ENCODE measurements at places on chromosomes 16 and 17. TPM values are rescaled to one million over a fixed set of nuclear protein-coding genes. Genes with fewer than 3 reads are reported as not detected.

The PRRT2 gene
- total RNA-seq = 2.6 TPM

The ITGAL gene
- 226 TPM for total RNA-seq

The PLA2G10 gene
- total RNA-seq = not detected

The TSNAXIP1 gene
- 0.77 TPM for total RNA-seq

The AANAT gene
- not detected for total RNA-seq

GRCh38 chr17:5558815-5559785, 25.2 kb downstream of the NLRP1 start:
- DNase-seq = no peak
- H3K27me3 ChIP-seq = no peaks in the 10 kb centered on the region
- no peak overlapping the region for H3K4me3 ChIP-seq
- H3K4me1 ChIP-seq = peaks cover 26% of the 10 kb centered on the region
- H3K36me3 ChIP-seq = peaks cover 27% of the 10 kb centered on the region

DNA sequence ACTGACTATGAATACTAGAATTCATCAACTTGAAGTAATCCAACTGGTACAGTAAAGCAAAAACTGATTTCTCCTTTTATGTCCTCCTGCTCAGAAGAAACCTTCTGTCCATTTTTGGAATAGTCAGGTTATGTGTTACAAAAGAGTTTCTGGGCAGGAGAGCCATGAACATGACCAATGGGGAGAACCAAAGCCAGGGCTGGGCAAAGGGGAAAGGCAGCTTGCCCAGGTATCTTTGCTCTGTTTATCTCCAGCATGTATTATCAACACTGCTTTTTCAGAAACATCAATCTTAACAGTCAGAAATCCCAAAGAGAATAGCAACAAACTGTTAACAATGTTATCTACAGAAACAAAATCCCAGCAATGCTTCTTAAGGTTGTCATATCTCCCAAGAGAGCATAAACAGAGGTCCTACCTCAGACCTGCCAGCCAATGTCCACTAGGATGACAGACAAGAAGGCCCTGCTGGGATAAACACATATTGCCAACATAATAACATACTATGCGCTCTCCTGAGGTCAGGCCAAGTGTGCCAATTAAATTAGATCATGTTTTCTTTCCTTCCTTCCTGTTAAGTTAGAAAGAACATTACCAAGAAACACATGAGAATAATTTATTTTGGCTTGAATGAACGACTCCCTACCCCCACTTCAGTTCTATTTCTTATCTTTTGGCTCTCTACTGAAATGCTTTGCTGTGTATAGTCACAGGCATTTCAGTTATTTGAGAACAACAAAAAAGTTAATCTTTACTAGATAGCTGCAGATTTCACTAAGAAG, 28.0 kb downstream of the BLMH start:
- H3K27ac ChIP-seq = no peak overlapping the region
- peaks cover 40% of the 10 kb centered on the region for H3K36me3 ChIP-seq
- H3K4me1 ChIP-seq = no peaks in the 10 kb centered on the region
- H3K4me3 ChIP-seq = no peak overlapping the region
- H3K27me3 ChIP-seq = no peaks in the 10 kb centered on the region
- DNase-seq = no peak

DNA sequence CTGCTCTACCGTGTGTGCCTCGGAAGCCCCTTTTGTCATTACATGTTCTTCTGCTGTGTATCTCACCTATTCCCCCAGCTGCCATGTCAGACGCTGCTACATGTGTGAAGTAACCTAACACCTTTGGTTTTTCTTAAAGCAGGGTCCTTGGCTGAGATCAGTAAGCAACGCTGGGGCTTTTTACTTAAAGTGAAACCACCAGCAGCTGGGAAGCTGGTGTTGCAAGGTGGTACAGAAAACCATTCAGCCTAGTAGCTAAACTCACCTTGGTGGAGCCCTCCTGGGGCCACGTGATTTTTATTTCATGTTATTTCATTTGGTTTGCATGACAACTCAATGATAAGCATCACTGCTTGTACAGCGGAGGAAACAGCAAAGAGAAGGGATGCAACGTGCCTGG, 62.6 kb downstream of the PLCG2 start:
- H3K4me3 ChIP-seq = no peak overlapping the region
- H3K27me3 ChIP-seq = peaks cover 8% of the 10 kb centered on the region
- H3K27ac ChIP-seq = no peak overlapping the region
- H3K4me1 ChIP-seq = no peaks in the 10 kb centered on the region
- no peaks in the 10 kb centered on the region for H3K36me3 ChIP-seq

DNA sequence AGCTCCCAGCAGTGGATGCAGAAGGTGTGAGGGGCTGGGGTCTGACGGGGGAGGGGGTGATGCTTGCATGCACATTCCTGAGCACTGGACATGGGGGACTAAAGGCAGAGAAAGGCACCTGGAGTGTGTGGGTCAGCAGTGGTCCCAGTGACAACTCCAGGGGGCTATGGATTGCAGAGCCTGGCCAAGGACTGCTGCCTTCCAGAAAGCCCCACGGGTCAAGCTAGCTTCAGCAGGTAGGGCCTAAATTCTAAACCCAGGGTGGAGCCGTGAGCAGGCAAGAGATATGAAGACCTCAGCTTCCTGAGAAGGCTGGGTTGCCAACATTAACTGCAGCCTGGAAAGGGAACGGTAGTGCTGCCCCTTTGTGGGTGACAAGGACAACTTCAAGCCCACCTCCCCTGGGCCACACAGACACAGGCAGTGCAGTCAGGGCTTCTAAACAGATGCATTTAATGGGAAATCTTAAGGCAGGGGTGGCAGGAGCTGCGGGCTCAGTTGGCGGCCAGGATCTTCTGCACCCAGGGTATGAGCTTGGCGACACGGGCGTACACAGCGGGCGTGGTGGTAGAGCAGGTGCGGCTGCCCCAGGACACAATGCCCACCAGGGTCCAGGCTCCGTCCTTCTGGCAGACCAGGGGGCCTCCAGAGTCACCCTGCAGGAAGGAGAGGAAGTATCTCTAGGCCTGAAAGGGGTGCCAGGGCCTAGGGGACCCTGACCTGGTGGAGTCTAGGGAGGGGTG, 3.1 kb downstream of the CTRB2 start:
- no peaks in the 10 kb centered on the region for H3K27me3 ChIP-seq
- H3K27ac ChIP-seq = no peak overlapping the region
- no peak for DNase-seq
- no peak overlapping the region for H3K4me3 ChIP-seq

- H3K4me3 ChIP-seq = no peak overlapping the region
- no peaks in the 10 kb centered on the region for H3K4me1 ChIP-seq
- H3K27ac ChIP-seq = no peak overlapping the region
- no peak for DNase-seq
- H3K36me3 ChIP-seq = peaks cover 28% of the 10 kb centered on the region
Observed at GRCh38 chr16:69003500-69003899, 102.0 kb upstream of the HAS3 start.

GRCh38 chr16:85124636-85125346, 12.5 kb upstream of the CIBAR2 start:
- H3K4me3 ChIP-seq = no peak overlapping the region
- no peak for DNase-seq
- no peak overlapping the region for H3K27ac ChIP-seq
- no peaks in the 10 kb centered on the region for H3K27me3 ChIP-seq

- H3K27ac ChIP-seq = peak overlapping the region; percentile 6
- no peak overlapping the region for H3K4me3 ChIP-seq
- H3K36me3 ChIP-seq = peaks cover 24% of the 10 kb centered on the region
- peaks cover 28% of the 10 kb centered on the region for H3K4me1 ChIP-seq
- peaks cover 16% of the 10 kb centered on the region for H3K27me3 ChIP-seq
- DNase-seq = peak; percentile 46
Observed at GRCh38 chr17:7258731-7259554, 3.3 kb downstream of the CLDN7 start.

- no peak overlapping the region for H3K27ac ChIP-seq
- no peaks in the 10 kb centered on the region for H3K36me3 ChIP-seq
- H3K27me3 ChIP-seq = no peaks in the 10 kb centered on the region
- H3K4me1 ChIP-seq = no peaks in the 10 kb centered on the region
Observed at GRCh38 chr16:64133366-64133765, 988.5 kb downstream of the CDH11 start.

- H3K27me3 ChIP-seq = no peaks in the 10 kb centered on the region
- H3K36me3 ChIP-seq = no peaks in the 10 kb centered on the region
- no peaks in the 10 kb centered on the region for H3K4me1 ChIP-seq
- no peak overlapping the region for H3K4me3 ChIP-seq
- DNase-seq = no peak
Observed at GRCh38 chr16:65024767-65025178, 97.1 kb downstream of the CDH11 start.

GRCh38 chr17:77722366-77722765, 236.1 kb upstream of the TNRC6C start:
- H3K4me1 ChIP-seq = peaks cover 4% of the 10 kb centered on the region
- no peak for DNase-seq
- H3K36me3 ChIP-seq = no peaks in the 10 kb centered on the region
- peaks cover 8% of the 10 kb centered on the region for H3K27me3 ChIP-seq

- DNase-seq = peak; percentile 91
- peaks cover 11% of the 10 kb centered on the region for H3K36me3 ChIP-seq
- peak within 1 kb of the TSS; percentile 89 for H3K4me3 ChIP-seq
Observed at GRCh38 chr16:46621006-46621933, at the start of gene SHCBP1. TSS of gene SHCBP1 (minus strand) at chr16:46621379. CDS start at chr16:46621359, 20 bp downstream.

GRCh38 chr16:85931596-85932402, 32.8 kb downstream of the IRF8 start:
- H3K36me3 ChIP-seq = no peaks in the 10 kb centered on the region
- H3K27ac ChIP-seq = no peak overlapping the region
- H3K4me1 ChIP-seq = peaks cover 34% of the 10 kb centered on the region

- H3K27ac ChIP-seq = no peak overlapping the region
- H3K4me3 ChIP-seq = peak overlapping the region; percentile 41
- H3K4me1 ChIP-seq = peaks cover 2% of the 10 kb centered on the region
- peaks cover 15% of the 10 kb centered on the region for H3K27me3 ChIP-seq
Observed at GRCh38 chr17:77528516-77529327, 388.0 kb downstream of the SEC14L1 start.

- H3K4me3 ChIP-seq = peak overlapping the region; percentile 83
- peak overlapping the region; percentile 80 for H3K27ac ChIP-seq
- no peaks in the 10 kb centered on the region for H3K27me3 ChIP-seq
- peaks cover 26% of the 10 kb centered on the region for H3K4me1 ChIP-seq
- no peaks in the 10 kb centered on the region for H3K36me3 ChIP-seq
Observed at GRCh38 chr16:1413684-1414531, 596 bp downstream of the UNKL start.

DNA sequence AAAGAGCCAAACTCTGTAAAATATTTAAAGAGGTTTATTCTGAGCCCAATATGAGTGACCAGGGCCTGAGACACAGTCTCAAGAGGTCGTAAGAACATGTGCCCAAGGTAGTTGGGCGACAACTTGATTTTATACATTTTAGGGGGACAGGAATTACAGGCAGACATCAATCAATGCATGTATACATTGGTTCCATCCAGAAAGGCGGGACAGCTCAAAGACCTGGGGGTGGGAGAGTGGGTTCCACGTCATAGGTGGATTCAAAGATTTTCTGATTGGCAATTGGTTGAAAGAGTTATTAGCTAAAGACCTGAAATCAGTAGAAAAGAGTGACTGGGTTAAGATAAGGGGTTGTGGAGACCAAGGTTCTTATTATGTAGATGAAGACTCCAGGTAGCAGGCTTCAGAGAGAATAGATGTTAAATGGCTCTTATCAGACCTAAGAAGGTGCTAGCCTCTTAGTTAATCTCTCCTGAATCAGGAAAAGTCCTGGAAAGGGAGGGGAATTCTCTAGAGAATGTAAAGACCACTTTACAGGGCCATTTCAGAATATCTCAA, 32.4 kb downstream of the HSBP1 start:
- DNase-seq = no peak
- H3K36me3 ChIP-seq = no peaks in the 10 kb centered on the region
- peaks cover 6% of the 10 kb centered on the region for H3K27me3 ChIP-seq

DNA sequence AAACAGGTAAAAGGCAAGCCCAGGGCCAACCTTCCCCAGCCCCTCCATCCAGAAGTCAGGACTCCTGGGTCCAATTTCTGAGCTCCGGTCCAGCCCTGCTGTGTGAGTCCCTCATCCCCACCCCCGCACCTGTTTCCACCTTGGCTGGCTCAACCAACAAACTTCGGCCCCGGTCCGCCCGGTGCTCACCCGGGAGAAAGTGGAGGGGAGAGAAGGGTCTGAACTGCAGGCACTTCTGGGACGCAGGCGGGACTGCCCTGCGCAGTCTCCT, 541 bp downstream of the RHBDF2 start:
- H3K36me3 ChIP-seq = no peaks in the 10 kb centered on the region
- H3K4me3 ChIP-seq = peak overlapping the region; percentile 86
- no peak for DNase-seq
- peak overlapping the region; percentile 18 for H3K27ac ChIP-seq
- peaks cover 42% of the 10 kb centered on the region for H3K4me1 ChIP-seq

DNA sequence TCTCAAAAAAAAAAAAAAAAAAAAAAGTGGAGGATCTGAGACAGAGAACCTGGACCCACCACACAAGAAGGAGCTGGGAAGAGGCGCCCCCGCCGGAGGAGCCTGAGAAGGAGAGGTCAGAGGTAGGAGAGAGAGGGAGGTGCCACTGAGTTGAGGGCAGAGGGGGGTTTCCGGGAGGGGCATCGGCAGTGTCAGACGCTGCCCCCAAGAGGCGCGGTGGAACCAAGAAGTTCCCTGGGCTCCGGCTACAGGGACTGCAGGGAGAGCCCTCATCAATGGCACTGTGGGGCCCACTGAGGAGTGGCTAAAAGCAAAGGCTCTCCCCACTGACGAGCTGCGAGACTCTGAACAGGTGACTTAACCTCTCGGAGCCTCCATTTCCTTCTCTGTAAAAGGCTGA, 4.2 kb downstream of the CCDC42 start:
- H3K27me3 ChIP-seq = no peaks in the 10 kb centered on the region
- H3K36me3 ChIP-seq = no peaks in the 10 kb centered on the region
- H3K4me3 ChIP-seq = peak overlapping the region; percentile 55
- peak; percentile 64 for DNase-seq

GRCh38 chr17:60141111-60142018, 8.4 kb upstream of the CA4 start:
- peaks cover 23% of the 10 kb centered on the region for H3K4me1 ChIP-seq
- H3K36me3 ChIP-seq = no peaks in the 10 kb centered on the region
- DNase-seq = no peak
- H3K4me3 ChIP-seq = no peak overlapping the region
- H3K27ac ChIP-seq = no peak overlapping the region

GRCh38 chr16:78675951-78676792, 576.7 kb downstream of the WWOX start:
- no peaks in the 10 kb centered on the region for H3K27me3 ChIP-seq
- no peaks in the 10 kb centered on the region for H3K36me3 ChIP-seq
- H3K27ac ChIP-seq = no peak overlapping the region
- no peak for DNase-seq
- no peaks in the 10 kb centered on the region for H3K4me1 ChIP-seq

GRCh38 chr17:42879596-42879985, 21.0 kb upstream of the G6PC1 start:
- no peak for DNase-seq
- H3K4me1 ChIP-seq = no peaks in the 10 kb centered on the region
- H3K4me3 ChIP-seq = no peak overlapping the region
- H3K27me3 ChIP-seq = peaks cover 7% of the 10 kb centered on the region

Measured in activated CD4-positive, alpha-beta memory T cell treated with anti-CD3 and anti-CD28 coated beads for 36 hours (primary cell).